Stimulated activated CD4-positive, alpha-beta T cell treated with anti-CD3 and anti-CD28 coated beads, Interleukin-4, amount 100 ng/mL, for 48 hours (primary cell): ENCODE measurements at places on chromosomes 11 and 22.
A peak's percentile ranks its signal among the peaks of the same experiment; 100 is the strongest.

DNA sequence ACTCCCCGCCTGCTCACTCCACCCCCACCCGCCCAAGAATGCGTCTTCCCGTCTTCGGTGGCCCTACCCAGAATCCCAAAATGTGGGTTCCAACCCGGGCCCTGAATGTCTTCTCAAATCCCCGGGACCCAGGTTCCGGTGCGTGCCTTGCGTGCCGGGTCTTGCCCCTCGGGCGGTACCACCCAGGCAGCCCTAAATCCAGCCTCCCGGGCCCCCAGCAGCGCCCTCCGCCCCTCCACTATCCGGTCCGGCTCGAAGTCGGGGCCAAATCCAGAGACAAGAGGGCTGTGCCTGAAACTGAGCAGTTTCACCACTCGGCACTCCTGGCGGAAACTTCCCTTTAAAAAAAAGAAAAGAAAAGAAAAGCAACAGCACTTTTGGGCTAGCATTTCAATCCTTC lies 16.3 kb upstream of the CCT8L2 start:
- no peak for DNase-seq

DNA sequence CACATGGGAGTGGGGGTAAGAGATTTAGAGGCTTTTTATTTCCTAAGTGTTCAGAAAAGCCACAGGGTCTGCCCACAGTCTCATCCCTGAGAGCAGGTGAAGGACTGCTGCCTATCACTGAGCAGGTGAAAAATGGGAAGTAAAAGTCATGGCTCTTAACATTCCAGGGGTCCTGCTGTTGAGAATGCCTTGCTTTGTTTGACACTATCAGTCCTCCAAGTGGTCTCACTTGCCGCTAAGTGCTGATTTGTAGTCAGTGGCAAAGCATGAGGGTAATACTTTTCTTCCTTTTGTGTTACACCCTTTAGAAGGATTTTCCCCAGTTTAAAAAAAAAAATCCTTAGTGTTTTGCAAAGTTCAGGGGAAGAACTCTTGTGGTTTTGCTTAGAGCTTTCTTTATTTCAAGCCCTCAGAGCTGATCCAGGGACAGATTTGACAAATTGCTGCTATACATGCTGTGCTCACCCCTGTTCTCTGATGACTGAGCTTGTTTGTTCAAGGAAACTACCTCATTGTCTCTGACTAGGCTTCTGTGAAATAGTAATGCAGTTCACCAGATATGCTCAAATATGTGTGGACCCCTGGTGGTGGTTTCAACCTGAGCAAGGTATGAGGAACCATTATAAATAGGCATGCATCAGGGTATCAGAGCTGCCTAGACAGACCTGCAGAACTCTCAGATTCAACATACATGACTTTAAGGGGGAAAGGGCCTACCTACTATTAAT lies 141.0 kb downstream of the ARHGAP42 start:
- no peak for DNase-seq

- no peak for DNase-seq
Measured at GRCh38 chr11:18490736-18491485, 35.3 kb downstream of the LDHAL6A start.

- no peak for DNase-seq
Measured at GRCh38 chr22:17792854-17793434, 18.7 kb upstream of the BID start.

DNA sequence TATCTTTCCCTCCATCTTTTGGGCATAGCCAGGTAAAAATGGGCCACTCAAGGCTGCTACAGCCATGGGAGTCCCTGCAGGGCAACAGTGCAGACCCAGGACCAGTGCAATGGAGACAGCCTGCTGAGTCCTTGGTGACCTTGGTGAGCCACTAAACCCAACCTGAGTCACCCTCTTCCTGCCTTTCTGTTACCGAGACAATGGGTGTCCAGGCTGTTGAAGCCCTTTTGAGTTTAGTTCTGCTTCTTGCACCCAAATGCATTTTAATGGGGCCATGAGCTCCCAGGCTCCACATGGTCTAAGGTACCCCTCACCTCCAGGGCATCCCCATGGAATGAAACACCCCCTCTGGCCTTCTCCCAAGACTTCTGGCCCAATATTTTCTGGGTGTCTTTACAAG lies 874 bp upstream of the PLAAT4 start:
- no peak for DNase-seq

DNA sequence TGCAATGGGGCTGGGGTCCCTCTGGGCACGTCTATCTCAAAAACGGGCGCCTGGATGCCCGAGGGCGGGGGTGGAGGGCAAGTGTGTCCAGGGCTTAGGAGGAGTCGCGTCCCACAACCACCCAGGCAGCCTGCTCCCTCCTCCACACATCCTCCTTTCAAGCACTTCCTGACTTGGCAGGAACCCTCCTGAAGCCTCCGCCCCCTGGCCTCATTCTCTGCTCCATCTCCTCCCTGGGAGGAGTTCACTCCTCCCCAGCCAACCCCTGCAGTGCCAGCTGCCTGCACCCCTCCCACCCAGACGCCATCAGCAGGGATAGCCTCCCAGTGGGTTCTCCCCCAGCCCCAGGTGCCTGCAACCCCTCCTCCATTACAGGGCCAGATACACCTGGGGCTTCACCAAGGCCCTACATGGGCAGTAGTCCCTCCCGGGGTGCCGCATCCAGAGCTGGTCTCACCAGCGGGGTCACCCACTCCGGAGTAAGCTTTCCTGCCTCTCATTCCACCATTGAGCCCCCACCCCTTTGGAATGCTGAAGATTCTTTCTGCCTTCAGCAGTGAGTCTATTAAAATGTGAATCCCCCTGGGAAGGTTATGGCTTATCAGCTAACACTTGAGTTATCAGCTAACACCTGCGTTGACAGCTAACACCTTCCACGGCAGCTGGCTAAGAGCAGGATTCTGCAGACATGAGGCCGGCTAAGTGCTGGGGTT lies 24.4 kb downstream of the RTN4R start:
- peak; percentile 37 for DNase-seq
